Left renal pelvis (tissue), 4 donors: ENCODE measurements at places on chromosomes 6 and 20. TPM values are rescaled to one million over a fixed set of nuclear protein-coding genes. Genes with fewer than 3 reads are reported as not detected.

DNA sequence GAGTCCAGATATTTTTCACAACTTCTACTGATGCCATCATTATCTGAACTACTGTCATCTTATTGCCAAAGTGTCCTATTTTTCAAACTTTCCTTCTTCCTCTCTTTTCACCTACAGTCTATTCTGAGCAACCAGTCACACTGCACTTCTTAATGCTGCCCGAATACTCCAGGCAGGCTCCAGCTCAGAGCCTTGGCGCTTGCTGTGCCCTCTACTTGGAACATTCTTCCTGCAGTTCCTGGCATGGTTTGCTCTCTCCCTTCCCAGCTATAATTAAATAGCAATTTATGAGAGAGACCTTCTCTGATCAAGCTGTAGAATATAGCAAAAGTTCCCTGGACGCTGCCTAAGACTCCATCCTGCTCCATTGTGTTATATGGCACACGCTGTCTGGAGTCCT, 831.6 kb downstream of the QKI start:
- DNase-seq, result no peak

- DNase-seq, result no peak
Measured at GRCh38 chr6:106199998-106200397, 113.9 kb downstream of the PRDM1 start.

- no peak for DNase-seq
Measured at GRCh38 chr6:114997813-114998292, 655.0 kb upstream of the HS3ST5 start.

GRCh38 chr6:125357515-125358256, 55.9 kb upstream of the HDDC2 start:
- DNase-seq, result no peak

DNA sequence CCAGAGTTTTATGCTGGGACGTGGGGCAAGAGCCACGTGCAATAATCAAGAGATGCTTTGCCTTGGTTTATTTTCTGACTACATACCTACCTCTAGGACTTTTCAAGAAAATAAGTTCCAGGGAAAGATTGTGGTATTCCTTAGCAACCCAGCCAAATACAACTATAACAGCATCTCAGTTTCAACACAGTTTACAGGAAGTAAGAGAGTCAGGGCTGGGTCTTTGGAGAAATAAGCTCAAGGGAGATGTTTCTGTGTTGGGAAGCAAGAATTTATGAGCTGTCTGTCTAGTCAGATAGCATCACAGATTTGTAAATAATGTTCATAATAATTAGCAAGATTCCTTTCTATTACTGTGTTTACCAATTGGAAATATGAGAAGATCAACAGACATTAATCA, 35.1 kb downstream of the MAP3K5 start:
- DNase-seq, result no peak

DNA sequence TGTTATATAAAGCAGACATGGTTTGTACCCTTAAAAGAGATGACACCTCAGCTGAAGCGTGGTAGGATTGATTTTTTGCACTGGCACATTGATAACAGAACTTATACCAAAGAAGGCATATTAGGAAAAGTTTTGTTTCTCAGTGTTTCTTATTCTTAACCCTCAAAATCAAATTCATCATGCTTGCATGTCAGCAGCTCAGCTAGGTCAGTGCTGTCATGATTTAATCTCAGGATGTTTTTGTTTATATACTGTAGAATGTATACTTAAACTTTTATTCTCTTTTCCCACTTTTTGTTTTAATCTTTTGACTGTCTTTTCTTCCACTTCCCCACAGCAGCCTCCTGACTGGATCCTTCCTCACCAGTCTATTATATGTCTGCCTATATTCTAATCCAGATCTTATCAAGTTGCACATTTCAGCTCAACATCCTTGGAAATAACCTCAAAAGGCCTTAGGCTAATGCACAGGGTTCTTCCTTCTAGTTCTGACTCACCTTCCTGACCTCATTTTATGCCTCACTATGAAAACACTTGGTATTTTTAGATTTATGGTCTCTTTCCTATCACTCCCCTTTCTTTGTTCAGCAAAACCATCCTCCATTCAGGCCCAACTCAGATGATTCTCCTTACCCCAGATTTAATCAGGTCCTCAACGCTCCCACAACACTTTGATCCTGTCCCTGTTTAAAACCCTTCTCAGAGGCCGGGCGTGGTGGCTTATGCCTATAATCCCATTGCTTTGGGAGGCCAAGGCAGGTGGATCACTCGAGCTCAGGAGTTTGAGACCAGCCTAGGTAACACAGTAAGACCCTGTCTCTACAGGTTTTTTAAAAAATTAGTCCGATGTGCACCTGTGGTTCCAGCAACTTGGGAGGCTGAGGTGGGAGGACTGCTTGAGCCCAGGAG, 7.2 kb downstream of the HEBP2 start:
- DNase-seq, result no peak

DNA sequence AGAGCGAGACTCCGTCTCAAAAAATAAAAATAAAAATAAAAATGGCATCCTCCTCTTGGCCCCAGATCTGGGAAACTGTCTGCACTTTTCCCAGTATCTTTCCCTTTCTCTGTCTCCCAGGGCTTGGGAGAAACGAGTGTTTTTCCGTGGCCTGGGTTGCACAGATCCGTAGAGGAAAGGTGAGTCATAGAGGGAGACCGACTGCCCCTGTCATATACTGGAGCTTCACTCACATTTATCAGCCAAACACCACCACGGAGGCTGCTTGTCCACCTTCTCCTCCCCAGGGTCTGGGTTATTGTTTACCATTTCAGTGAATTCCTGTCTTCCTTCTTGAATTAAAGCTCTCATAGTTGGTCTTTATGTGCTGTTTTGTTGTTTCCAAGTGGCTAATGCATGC, 31.9 kb upstream of the EIF2S2 start:
- DNase-seq, result no peak

GRCh38 chr6:139748353-139749146, 374.1 kb upstream of the CITED2 start:
- no peak for DNase-seq

- DNase-seq, result no peak
Measured at GRCh38 chr6:139249395-139249794, 42.4 kb downstream of the TXLNB start.

DNA sequence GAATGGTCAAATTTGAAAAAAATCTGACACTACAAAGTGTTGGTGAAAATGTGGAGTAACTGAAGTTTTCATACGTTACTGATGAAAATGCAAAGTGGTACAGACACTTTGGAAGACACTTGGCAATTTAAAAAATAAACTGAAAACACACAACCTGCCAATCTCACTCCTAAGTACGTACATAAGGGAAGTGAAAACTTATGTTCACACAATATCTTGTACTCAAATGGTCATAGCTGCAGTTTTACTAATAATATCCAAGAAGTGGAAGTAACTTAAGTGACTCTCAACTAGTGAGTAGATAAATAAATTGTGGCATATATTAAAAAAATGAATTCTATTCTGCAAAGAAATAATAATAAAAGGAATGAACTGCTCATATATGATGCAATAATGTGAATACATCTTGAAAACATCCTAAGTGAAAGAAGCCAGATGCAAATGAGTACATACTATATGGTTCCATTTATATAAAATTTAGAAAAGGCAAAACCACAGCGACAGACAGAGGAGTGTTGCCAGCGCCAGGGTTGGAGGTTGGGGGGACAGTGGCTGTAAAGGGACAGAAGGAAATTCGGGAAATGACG, 198.2 kb downstream of the ERMARD start:
- DNase-seq, result no peak

DNA sequence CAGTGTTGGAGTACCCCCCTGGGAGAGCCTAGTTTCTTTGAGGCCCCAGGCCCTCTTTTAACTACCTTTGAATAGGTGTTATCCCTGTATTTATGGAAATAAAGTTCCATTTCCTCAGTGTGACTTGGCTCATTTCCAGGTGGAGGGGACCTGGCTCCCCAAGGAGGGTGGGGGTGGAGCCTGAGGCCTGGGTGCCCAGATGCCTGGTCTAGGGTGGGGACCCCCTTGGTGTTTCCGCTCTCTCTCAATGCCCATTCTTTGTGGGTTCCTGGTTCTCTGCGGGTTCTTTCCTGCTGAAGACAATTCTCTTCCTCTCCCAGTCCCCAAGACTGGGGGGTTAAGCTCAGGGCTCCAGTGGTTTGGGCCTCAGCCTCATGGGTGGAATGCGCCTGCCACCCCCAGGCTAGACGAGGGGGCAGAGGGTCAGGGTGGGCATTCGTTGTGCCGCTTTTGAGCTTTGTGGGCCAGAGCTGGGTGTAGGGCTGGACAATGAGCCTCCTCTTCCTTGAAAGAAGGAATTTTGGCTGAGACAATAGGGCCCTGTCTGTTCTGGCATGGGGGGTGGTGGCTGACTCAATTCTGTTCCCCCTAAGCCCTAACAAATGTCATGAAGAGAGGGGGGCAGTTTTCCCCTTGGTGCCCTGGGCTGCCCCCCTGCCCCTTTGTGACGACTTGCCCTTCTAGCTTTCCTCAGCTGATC, 686 bp upstream of the EGFL8 start:
- DNase-seq, result no peak

GRCh38 chr6:7697820-7698623, 27.9 kb upstream of the BMP6 start:
- DNase-seq, result no peak

GRCh38 chr6:148593813-148594170, 153.0 kb upstream of the UST start:
- DNase-seq, result no peak

GRCh38 chr20:64049878-64050260, 430 bp upstream of the SOX18 start:
- DNase-seq, result no peak

- no peak for DNase-seq
Measured at GRCh38 chr20:58746620-58747019, 54.0 kb downstream of the NPEPL1 start.

- DNase-seq, result peak; percentile 36
Measured at GRCh38 chr6:129429956-129430355, 280.0 kb downstream of the ARHGAP18 start.

- no peak for DNase-seq
Measured at GRCh38 chr6:71478834-71479541, 190.4 kb downstream of the OGFRL1 start.

- no peak for DNase-seq
Measured at GRCh38 chr6:89555806-89556205, 82.7 kb downstream of the LYRM2 start.

DNA sequence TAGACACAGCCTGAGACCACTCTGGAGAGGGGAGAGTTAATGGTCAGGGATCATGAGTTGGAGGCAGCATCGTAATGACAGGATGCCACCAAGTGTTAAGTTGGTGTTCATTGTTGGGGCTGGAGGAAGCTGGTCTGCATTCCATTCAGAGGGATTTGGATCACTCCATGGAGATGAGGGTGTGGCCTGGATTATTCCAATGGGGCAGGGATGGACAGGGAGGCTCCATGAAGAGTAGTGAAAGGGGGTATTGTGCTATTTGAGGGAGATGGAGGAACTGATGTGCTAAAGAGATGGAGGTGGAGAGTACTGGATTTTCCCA, 1.1 kb downstream of the SAPCD1 start:
- DNase-seq, result no peak

- DNase-seq, result no peak
Measured at GRCh38 chr6:25251426-25251825, 27.7 kb upstream of the CARMIL1 start.

DNA sequence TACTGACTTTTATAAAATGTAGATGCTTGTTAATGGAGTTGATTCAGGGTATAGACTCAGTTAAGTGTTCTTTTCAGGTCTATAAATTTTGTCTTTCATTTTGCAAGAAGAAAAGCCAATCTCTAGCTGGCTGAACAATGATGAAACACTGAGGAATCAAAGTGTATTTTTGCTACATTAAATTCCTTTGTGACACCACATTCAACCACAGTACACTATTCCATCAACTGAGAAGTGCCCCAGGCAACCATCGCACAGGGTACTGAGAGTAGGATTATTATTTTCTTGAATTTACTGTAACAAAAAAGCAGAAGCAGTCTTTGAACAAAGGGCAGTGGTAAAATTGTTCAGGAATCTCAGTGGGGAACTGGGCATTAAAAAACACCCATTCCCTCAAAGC, 83.6 kb downstream of the PREP start:
- DNase-seq, result no peak

GRCh38 chr6:34806738-34807453, 15.0 kb downstream of the BLTP3A start:
- DNase-seq, result no peak

DNA sequence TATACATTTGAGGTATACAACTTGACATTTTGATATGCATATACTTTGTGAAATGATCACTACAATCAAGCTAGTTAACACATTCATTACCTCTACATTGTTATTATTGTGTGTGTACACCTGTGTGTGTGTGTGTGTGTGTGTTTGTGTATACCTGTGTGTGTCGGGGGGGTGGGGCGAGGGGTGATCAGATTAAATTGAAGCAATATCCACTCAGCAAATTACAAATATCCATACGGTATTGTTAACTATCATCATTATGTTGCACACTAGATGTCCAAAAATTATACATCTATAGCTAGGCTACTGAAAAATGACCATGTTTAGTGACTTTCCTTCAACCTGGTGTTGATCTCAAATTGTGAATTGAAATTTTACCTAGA, 1.8 kb downstream of the RHAG start:
- no peak for DNase-seq

- DNase-seq, result no peak
Measured at GRCh38 chr6:135173989-135174484, 7.1 kb upstream of the MYB start.

GRCh38 chr6:130366107-130367005, 539 bp downstream of the TMEM200A start:
- DNase-seq, result peak; percentile 31

DNA sequence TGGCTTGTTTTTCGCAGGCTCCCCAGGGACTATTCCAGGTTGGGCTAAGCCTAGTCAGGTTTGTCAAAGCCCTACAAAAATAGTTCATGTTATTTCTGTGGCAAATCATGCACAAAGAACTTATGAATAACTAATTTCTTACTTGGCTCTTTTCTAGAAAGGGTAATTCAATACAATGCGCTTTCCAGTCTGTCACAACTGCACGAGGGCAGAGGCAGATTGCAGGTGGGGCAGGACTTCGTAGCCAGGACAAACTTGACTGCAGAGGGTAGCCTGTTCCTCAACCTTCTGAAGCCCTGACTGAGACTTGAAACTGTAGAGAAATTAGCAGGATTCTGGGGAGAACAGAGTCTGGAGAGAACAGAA, 253.5 kb downstream of the QKI start:
- DNase-seq, result no peak

DNA sequence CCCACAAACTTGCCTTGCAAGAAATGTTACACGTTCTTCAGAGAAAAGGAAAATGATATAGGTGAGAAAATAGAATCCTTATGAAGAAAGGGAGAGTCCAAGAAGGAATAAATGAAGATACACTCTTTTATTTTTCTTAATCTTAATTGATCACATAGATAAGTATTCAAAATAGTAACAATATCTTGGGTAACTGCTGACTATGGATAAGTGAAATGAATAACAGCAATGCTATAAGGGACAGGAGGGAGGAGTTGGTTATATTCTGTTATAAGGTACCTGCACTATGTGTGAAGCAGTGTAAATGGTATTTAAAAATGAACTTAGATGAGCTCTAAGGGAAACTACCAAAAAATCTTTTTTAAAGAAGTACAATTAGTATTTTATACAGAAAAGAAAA, 38.3 kb downstream of the RANBP9 start:
- DNase-seq, result no peak

- DNase-seq, result no peak
Measured at GRCh38 chr6:137958811-137959565, 91.9 kb downstream of the TNFAIP3 start.

Gene PACRG
- polyA plus RNA-seq, result 22.3 TPM

Gene DHX35
- 17.6 TPM for polyA plus RNA-seq

Gene HLA-DQB2
- 1.0 TPM for polyA plus RNA-seq

Gene DYNLT2
- polyA plus RNA-seq, result 9.7 TPM

Gene GPR31
- polyA plus RNA-seq, result not detected

Gene NKX2-2
- polyA plus RNA-seq, result not detected

Gene FKBP5
- 28.1 TPM for polyA plus RNA-seq

Gene PHF3
- polyA plus RNA-seq, result 64.7 TPM

Gene TDRD6
- 6.0 TPM for polyA plus RNA-seq

Gene CLDN20
- polyA plus RNA-seq, result 2.2 TPM

Gene TRIM15
- polyA plus RNA-seq, result not detected

Gene BPIFA2
- polyA plus RNA-seq, result not detected
